Fibroblast of villous mesenchyme (primary cell): ENCODE measurements at places on chromosomes 12 and 14. TPM values are rescaled to one million over a fixed set of nuclear protein-coding genes. Genes with fewer than 3 reads are reported as not detected.

POMT2 gene
- total RNA-seq, result 17.7 and 18.1 TPM in 2 replicates

DNA sequence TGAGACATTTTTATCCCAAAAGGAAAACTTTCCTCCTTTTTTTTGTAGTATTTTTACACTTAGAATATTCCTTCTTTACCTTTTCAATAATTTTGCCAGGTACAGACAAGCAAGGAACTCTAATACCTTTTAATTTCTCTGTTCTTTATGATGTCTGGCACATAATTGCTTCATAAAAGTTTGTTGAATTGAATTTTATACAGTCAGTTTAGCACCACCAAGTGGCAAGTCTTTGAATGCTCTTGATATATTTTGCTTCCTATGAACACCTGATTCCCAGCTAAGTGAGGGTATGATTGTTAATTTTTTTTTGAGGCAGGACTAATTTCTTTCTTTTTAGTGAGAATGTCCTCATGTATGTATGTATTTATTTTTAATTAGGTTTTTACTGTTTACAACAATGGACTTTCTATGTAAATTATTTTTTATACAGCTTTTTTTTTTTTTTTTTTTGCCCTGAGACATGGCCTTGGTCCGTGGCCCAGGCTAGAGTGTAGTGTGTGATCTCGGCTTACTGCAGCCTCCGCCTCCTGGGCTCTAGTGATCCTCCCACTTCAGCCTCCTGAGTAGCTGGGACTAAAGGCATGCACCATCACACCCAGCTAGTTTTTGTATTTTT lies 6.9 kb downstream of the TBC1D15 start:
- DNase-seq, result peak; percentile 50

GRCh38 chr14:75479770-75480600 lies 42.3 kb upstream of the BATF start:
- no peak for DNase-seq

GRCh38 chr12:93442411-93443340 lies 929 bp upstream of the UBE2N start:
- DNase-seq, result no peak

MYO1H gene
- not detected in 2 replicates for total RNA-seq

DNA sequence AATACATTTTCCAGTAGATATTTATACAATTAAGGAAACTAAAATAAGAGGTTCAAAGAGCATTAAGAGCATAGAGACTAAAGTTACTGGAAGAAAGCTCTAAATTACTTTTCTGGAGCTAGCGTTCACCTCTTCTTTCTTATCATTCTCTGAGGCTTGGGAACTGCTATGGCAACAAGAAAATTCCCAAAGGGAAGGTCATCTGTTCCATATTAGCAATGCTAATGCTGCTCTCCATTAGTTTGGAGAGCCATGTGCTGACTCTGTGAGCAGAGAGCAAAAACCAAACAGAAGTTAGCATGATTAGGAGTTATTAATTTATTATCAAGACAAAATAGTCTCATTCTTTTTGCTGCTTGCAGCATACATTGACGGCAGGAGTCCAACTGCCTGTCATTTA lies 143.1 kb upstream of the SLC16A7 start:
- DNase-seq, result peak; percentile 4

- DNase-seq, result no peak
These were observed 37.0 kb downstream of the WASHC3 start for GRCh38 chr12:102024765-102025164.

DNA sequence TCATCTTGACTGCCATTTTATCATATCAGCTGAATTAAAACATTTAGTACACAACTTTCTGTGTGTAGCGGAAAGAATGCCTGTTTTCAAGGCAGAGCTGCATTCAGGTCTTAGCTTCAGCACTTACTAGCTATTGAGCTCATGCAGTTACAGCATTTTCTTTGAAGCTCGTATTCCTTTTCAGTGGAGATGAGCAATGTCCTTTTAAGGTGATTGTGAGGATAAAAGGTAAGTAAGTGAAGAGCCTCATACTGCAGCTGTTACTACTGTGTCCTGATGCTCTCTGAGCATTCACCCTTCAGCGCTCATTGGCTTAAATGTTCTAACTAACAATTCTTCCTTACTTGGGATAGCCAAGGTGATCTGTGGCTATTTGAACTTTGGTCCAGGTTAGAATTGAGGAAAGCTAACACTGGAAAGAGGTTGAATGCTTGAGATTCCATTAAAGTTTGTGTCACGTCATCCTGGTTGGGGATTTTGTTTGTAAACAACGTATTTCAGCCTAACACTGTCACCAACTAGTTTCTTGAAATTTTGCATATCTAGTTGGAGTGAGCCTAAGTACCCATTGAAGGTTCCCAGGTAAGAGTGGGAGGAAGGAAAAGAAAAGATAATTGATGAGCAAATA lies 71.4 kb downstream of the PAPOLA start:
- DNase-seq, result no peak

LRP1-AS gene
- total RNA-seq, result not detected in 2 replicates

DNA sequence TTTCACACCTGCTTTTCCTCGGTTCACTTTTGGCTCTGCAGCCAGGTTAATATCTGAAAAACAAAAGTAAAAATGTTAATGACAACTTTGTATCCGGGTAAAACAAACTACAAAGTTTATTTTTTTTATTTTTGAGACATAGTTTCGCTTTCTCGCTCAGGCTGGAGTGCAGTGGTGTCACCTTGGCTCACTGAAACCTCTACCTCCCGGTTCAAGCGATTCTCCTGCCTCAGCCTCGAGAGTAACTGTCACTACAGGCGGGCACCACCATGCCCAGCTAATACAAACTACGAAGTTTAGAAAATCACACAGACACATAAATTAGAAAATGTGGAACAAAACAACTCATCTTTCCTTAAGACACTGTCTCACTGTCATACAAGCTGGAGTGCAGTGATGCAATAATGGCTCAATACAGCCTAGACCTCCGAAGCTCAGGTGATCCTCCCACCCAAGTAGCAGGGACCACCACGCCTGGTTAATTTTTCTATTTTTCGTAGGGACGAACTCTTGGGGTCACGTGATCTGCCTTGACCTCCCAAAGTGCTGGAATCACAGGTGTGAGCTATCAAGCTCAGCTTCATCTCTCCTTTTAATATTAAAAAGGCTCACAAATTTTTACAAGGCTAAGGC lies 38.1 kb downstream of the HNRNPC start:
- DNase-seq, result no peak

SCARB1 gene
- 22.5 and 28.5 TPM in 2 replicates for total RNA-seq

GRCh38 chr12:31853520-31853919 lies 105.7 kb upstream of the RESF1 start:
- DNase-seq, result no peak

DNA sequence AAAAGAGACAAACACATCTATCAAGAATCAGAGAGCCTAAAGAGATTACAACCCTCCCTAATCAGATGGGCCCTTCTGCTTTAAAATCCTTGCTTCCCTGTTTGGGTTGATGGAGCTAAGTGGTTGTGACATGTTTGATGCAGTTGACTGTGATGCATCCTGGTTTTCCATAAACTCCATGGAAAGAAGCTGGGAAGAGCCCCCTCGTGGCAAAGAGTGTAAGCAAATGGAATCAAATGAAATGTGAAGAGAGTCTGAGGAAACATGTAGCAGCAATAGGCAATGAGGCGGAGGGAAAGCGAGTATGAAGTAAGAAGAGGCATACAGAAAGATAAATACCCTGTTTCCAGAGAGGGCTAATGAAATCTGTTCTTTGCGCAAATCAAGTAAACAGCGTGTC lies 70.4 kb upstream of the SLCO1C1 start:
- peak; percentile 20 for DNase-seq

GRCh38 chr14:59133709-59134108 lies 54.8 kb upstream of the DAAM1 start:
- DNase-seq, result peak; percentile 66

- DNase-seq, result no peak
These were observed 254.7 kb downstream of the ADGRD1 start for GRCh38 chr12:131208425-131208824.

DNA sequence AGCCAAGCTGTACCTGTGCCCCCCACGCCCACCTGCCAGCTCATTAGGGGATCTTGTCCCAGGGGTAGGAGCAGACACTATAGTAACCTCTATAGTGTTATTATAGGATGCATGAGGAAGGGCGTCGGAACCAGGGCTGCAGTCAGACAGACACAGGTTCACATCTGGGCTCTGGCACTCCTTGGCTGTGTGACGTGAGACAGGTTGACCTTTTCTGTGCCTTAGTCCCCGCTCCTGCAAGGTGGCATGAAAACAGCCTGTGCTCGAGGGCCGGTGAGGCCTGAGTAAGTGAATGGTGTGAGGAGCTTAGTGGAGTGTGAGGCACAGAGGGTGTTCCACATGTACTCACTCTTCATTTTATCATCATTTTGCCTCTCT lies 19.0 kb downstream of the ASB2 start:
- DNase-seq, result no peak

- DNase-seq, result no peak
These were observed 25.0 kb upstream of the C12orf42 start for GRCh38 chr12:103520686-103521215.
